Stimulated activated CD4-positive, alpha-beta T cell treated with anti-CD3 and anti-CD28 coated beads, Interleukin-15, amount 100 ng/mL, for 24 hours (primary cell): ENCODE measurements at places on chromosomes 3 and 15.

DNA sequence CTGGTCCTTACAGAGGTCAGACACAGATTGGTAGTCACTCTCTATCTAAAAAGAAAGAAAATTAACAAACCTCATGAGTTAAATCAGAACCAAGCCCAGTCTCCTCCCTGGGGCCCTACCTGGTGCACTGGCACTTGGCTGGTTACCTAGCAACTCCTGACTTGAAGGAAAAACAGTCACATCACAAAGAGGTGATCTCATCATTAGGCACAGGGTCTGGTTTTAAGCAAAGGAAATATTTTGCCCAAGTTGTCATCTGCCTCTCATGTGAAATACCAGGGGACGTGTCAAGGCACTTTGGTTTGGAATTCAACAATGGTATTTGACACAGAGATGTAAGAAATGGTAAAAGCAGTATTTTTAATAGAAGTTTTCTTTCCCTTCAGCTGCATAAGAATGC lies 47.7 kb upstream of the FMN1 start:
- DNase-seq, result peak; percentile 37

DNA sequence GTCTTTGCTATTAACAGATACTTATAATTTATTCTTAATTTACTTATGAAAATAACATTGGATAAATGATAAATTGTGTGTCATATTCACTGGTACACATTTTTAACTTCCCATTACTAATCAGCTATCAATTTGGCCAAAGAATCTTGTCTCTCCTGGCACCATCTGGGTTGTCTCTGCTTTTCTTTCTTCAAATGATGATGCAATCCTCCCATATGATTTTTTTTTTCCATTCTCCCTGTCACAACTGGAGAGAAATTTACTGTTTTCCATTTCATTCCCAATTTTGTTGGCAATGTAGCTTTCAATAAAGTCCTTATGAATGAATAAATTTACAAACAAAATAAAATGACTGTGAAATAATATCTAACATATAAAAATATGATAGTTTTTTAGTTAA lies 743.7 kb upstream of the EPHA6 start:
- DNase-seq, result no peak

- no peak for DNase-seq
Measured at GRCh38 chr3:55770077-55770476, 283.0 kb upstream of the WNT5A start.

GRCh38 chr15:74537736-74538135 lies 3.3 kb upstream of the ARID3B start:
- DNase-seq, result no peak

- no peak for DNase-seq
Measured at GRCh38 chr3:48218537-48218936, 4.8 kb upstream of the CAMP start.

GRCh38 chr3:7280318-7280717 lies 419.4 kb downstream of the GRM7 start:
- no peak for DNase-seq

- no peak for DNase-seq
Measured at GRCh38 chr3:120481081-120481480, 30.3 kb upstream of the FSTL1 start.

DNA sequence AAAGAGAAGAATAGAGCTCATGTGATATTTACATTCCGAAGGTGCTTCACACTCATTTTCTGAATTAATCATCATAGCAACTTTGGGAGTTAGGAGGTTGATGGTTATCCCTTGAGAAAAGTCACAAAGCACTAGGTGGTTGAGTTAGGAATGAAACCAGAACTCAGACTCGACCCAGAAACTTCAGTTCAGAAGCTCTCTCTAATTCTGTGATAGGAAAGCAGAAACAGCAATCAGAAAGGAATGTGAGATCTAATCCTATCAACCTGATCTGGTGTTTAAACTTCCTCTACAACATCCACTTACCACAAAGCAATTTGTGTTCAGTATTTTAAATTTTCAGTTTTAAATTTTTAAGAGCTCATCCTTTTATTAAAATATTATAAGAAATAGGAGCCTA lies 211.2 kb downstream of the CNTN3 start:
- no peak for DNase-seq

DNA sequence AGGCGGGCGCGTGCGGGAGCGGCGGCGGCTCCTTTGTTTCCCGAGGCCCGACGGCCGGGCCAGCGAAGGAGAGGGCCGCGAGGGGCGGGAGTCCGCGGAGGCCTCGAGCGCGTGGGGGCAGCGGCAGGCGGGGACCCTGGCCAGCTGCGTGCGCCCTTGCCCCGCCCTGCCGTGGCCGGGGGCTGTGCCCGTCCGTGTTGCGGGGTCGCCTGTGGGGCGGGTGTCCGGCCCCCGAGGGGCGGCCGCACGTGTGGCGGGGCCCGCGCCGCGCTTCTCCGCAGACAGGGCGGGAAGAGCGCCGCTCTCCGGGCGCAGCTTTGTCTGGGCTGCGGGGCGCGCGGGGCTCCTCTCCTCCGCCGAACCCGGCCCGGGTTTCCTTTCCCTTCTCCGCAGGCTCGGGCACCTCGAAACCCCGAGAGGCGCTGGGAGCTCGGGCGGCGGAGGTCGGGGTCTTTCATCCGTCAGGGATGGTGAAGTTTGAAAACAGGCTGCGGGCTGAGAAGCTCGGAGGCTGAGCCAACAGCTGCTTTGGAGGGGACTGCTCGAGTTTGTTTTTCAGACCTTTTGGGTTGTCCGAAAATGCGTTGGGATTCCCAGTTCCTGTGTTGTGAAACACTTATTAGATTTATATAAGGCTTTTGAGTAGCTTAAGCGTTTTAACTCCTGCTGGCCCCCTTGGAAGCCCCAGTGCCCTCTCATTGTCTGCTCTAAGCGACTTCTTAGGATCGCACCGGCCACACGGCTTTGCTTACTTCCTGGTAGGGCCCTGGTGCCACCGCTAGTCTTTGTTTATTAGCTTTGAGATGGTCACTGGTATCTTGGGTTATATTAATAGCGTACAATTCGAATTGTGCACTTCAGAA lies 817 bp downstream of the USP3 start:
- DNase-seq, result peak; percentile 64

DNA sequence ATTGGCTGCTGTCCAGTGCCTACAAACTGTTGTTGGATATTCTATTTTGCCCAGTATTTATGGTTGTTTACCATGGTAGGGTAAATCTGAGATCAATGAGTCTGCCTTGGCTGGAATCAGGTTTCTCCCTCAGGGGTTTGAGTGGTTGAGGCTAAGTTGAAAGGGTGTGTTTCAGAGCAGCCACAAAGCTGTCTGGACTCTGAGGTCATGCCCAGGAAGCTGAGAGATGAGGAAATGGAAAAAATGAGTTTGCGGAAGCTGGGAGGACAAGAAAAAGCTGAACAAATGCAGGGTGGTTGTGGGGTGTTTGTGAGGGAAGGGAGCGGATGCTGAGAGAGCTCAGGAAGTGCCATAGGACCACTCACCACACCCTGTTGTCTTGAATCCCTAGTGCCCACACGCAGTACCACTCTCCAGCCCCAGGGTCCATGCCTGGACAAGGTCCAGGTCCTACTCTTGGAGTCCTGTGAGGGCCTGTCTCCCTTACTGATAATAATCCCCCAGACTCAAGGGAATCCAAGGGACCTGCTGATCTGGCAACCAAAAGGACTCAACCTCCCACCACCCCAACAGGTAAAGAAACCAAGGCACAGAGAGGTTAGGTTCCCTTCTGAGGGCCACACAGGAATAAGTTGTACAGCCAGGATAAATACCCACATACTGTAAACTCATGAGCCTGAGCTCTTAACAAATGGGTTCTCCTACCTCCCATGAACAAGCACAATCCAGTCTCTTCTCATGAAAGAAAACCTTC lies 81.6 kb downstream of the PPCDC start:
- DNase-seq, result peak; percentile 46

- DNase-seq, result no peak
Measured at GRCh38 chr15:67136802-67137201, 71.4 kb downstream of the SMAD3 start.

DNA sequence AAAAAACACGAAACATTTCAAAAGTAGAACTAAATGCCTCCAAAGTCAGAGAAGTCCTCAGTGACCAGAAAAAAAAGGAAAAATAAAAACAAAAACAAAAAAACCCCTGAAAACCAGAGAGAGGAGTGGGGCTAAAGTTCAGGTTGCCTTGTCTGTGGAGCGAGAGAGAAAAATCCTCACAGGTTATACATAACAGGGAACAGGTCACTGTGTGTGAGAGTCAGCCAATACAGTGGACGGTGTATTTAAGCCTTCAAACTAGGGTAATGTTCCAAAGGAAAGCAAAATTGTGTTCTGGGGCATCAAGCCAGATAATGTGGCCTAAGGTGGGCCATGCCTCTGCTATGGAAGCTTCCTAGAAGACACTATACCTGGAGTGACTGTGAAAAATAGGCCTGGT lies 216.1 kb upstream of the SUCLG2 start:
- no peak for DNase-seq

DNA sequence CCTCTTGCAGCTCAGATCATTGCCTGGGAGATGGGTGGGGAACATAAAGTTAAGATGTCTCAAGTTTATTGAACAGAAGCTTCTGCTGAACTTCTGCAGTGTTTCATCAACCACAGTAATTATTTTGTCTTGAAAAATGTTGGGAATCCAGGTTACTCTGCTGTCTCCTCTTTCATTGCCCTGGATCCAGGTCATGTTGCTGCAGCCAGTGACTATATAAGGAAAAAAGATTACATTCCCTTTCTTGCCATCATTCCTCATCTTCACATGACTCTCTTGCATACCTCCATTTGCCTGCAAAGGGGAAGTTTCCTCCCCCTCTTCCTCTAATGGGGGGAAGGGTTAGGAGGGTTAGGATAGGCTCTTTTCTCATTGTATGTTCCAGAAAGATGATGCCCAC lies 15.1 kb downstream of the GMNC start:
- DNase-seq, result no peak

DNA sequence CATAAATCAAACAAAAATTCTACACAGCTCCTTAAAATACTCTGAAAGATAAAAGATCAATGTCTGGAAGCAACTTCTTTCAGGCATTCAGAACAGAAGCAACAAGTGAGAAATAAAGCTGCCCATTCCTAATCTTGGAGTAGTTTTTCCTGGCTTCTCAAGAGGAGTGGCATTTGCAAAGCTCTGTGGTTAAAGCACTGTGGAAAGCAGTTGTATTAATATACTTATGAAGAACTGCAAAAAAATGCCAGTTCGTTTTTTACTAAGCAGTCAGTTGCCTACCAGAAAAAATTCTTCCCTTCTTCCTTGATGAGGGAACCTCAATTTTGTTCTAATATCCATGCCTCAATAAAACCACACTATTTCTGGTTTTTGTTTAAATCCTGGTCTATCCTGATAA lies 197.8 kb downstream of the TNIK start:
- no peak for DNase-seq

GRCh38 chr3:126208606-126209256 lies 28.3 kb upstream of the ALDH1L1 start:
- DNase-seq, result no peak

DNA sequence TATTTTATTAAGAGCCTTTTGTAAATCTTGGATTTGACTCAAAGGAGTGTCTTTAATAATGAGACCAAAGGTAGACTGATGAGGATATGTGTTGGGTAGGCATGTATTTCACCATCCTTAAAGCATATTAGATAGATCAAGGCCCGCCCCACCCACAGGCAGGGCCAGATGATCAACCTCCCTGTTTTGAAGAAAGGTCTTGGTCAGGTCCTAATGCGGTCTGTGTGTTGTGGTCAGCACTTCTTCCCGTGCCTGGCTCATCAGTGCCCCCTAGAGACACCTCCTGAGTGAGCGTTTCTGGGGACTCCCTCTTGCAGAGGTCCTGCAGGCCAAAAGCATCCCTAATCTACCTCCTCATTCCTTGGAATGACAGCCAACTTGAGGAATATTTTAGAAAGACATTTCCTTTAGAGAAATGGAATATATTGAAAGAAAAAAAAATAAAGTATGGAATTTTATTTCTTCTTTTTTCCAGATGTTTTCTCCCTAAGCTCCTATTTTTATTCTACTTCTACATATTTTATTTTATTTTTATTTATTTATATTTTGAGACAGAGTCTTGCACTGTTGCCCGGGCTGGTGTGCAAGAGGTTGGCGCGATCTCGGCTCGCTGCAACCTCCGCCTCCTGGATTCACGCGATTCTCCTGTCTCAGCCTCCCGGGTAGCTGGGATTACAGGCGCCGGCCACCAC lies 6.0 kb downstream of the TM4SF4 start:
- peak; percentile 54 for DNase-seq

- DNase-seq, result no peak
Measured at GRCh38 chr3:63076357-63076756, 201.1 kb upstream of the CADPS start.

DNA sequence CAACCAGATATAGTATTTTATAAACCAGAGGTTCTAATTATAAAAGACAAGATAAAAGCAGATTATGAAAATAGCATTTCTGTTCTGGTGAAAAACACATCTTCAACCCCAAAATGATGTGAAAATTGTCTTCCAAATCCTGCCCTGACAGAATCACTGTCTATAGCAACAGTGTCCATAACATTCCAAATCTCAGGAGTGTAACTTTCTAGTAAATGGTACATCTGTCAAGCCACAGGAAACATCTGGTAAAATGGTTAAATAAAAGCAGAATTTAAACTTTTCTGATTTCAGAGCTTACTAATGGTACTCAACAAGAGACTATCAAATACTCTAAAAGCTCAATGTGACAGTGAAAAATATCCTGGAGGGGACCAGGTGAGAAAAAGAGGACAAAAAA lies 60.5 kb downstream of the VGLL4 start:
- no peak for DNase-seq
